ENCODE measurements at places on chromosomes 6 and 20. TPM values are rescaled to one million over a fixed set of nuclear protein-coding genes. Genes with fewer than 3 reads are reported as not detected.

SULF2 gene
- total RNA-seq, result 39.0 TPM

SAMD5 gene
- total RNA-seq, result 1.6 TPM

GRCh38 chr6:23705697-23706096 is 420.3 kb upstream of the NRSN1 start:
- DNase-seq, result no peak

DNA sequence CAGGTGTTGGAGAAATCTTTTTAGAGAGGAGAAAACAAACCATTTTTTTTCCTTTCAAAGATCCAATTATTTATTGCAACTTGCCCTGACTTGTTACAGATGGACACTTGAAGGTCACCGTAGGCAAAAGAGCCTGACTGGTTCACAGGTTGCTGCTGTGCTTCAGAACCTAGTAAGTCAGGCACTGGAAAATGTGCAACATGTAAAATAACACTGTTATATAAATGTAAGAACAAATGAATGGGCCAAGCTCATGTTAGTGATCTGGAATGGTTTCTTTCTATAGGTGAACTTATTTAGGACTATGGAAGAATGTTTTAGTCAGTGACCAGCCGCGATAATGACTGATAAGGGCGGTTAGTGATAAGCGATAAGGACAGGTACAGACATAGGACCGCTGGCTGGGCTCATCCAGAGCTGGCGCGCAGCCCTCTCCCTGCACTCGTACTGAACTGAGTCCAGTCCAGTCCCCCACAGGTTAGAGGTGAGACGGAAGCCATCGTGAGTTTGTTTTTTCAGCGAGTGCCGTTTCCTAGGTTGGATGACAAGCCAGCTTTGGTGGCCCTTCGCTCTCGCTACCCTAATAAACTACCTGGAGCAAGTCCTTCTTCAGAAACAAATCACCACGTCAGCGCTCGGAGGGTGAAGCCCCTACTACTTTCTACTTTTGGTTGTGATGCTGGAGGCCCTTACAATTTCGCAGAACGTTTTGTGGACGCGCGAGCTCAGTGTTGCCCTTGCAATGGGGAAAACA is 94.4 kb upstream of the PRDM1 start:
- DNase-seq, result no peak

- no peak for DNase-seq
Observed at GRCh38 chr20:4813076-4813862, 91.6 kb downstream of the PRND start.

- no peak for DNase-seq
Observed at GRCh38 chr6:6008648-6009421, 2.1 kb upstream of the NRN1 start.

DNA sequence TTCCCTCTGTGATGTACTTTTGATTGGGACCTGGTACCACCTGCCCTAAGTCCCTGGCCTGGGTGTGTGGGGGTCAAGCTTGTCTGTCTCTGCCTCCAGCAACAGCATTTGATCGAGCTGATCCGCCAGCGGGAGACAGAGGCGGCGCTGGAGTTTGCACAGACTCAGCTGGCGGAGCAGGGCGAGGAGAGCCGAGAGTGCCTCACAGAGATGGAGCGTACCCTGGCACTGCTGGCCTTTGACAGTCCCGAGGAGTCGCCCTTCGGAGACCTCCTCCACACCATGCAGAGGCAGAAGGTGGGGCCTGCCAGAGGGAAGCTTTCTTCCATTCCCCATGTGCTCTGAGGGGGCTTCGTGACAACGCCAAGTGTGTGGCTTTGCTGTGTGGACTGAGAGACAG is 5.4 kb downstream of the GID8 start:
- DNase-seq, result no peak

PXDC1 gene
- 488 TPM for total RNA-seq

GRCh38 chr20:24668791-24669190 is 199.4 kb downstream of the SYNDIG1 start:
- DNase-seq, result no peak

BMP5 gene
- not detected for total RNA-seq

PROKR2 gene
- not detected for total RNA-seq

- no peak for DNase-seq
Observed at GRCh38 chr20:41365777-41366545, 657 bp downstream of the EMILIN3 start.

- no peak for DNase-seq
Observed at GRCh38 chr6:14918200-14918907, 327.5 kb upstream of the JARID2 start.

SLC22A2 gene
- total RNA-seq, result not detected

GRCh38 chr6:46103441-46104115 is 26.2 kb upstream of the ENPP4 start:
- no peak for DNase-seq

GRCh38 chr20:7171911-7172310 is 404.4 kb downstream of the BMP2 start:
- DNase-seq, result no peak

DNA sequence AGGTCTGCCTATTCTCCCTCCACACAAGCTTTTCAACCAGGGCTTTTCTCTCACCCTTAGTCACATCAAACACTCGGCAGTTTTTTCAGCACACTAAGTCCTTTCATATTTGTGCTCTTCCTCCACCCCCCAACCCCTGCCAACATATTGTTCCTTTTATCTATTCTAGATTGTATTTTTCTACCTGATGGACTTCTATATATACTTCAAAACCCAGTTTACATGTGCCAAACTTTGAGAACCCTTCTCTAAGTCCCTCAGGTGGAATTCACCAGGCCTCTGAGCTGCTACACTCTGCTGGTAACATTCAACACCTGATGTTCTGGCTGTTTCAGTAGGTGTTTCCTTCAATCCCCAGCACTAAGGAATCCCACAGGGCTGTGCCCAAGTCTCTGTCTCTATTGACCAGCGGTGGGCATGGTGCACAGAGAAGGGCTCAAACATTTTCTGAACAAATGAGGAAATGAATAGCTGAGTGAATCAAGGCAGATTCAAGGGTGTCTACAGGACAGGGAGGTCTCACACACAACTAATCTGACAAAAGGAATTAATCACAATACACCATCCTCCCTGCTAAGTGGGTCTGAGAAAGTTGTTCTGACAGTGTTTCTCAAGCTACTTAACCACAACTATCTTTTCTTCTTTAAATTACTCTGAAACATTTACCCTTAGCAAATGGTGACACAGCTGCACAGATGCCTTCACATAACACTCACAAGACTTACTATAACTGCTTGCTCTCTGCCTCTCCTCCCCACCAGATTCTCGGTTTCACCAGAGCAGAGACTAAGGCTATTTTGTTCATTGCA is 166.5 kb downstream of the TSHZ2 start:
- DNase-seq, result no peak

FLRT3 gene
- not detected for total RNA-seq

CCN5 gene
- 994 TPM for total RNA-seq

- DNase-seq, result no peak
Observed at GRCh38 chr6:32439602-32440214, at the start of gene HLA-DRA. TSS of gene HLA-DRA (plus strand) at chr6:32439887. CDS start at chr6:32439951, 64 bp downstream.

GRCh38 chr6:27669624-27670301 is 196.9 kb upstream of the ZNF184 start:
- DNase-seq, result no peak

- no peak for DNase-seq
Observed at GRCh38 chr6:148440877-148441453, 98.3 kb downstream of the SASH1 start.

SCRT2 gene
- not detected for total RNA-seq

- DNase-seq, result no peak
Observed at GRCh38 chr6:15063253-15063853, 182.5 kb upstream of the JARID2 start.

- no peak for DNase-seq
Observed at GRCh38 chr6:169785566-169785965, 34.1 kb downstream of the ERMARD start.

TPX2 gene
- 1.5 TPM for total RNA-seq

DNA sequence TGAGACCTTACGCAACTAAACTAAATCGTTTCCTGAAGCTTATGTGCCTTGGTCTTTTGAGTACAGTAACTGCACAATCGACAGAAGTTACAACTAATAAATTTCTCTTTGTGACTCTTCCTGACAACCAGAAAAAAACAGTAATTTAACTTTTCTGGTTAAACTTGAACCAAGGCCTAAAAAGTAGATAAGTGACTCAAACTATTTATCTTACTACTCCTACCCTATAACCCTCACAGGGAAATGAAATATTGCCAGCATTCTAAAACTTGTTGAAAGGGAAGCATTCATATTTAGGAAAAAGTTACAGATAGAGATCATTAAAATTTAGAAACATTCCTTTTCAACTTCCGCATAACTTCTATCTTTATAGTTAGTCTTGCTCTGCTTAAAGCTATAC is 1034.4 kb downstream of the EYS start:
- no peak for DNase-seq

DNA sequence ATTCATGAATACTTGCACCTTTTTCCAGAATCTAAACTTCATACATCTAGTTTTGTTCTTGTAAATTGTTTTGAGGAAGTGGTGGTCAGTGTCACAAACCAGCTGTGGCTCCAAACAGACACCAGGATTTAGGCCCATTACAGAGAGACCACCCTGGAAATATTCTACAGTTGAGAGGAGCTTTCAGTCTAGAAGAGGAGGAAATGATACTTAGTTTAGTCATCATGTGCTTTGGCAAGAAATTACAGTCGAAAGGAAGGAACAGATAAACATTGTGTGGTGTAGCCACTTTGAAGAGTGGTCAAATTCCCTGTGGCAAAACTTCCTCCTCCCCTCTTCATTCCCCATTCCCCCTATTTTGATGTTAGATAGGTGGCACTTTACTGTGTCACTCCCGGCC is 15.7 kb downstream of the DCBLD1 start:
- no peak for DNase-seq

Data from thoracic aorta (tissue), 2 donors.